Urinary bladder (tissue), 4 donors: ENCODE measurements at places on chromosomes 13 and 19. TPM values are rescaled to one million over a fixed set of nuclear protein-coding genes. Genes with fewer than 3 reads are reported as not detected.

AMER2 gene
- 1.3 TPM for total RNA-seq

ADGRE2 gene
- 0.90 TPM for total RNA-seq

PLEKHA4 gene
- total RNA-seq = 11.5 TPM

LRFN3 gene
- 1.9 TPM for total RNA-seq

OR4F17 gene
- not detected for total RNA-seq

SLC6A16 gene
- 0.26 TPM for total RNA-seq

MUC16 gene
- total RNA-seq = under 0.01 TPM

SMIM44 gene
- not detected for total RNA-seq

ABHD17A gene
- 41.9 TPM for total RNA-seq

CFAP97D2 gene
- total RNA-seq = not detected

EBI3 gene
- total RNA-seq = 0.32 TPM

TMEM86B gene
- 0.79 TPM for total RNA-seq

CACNA1A gene
- 1.7 TPM for total RNA-seq

CXCL17 gene
- 1.7 TPM for total RNA-seq

KCNRG gene
- 3.5 TPM for total RNA-seq

ZNF763 gene
- 6.1 TPM for total RNA-seq

RASL11A gene
- total RNA-seq = 8.8 TPM

RASIP1 gene
- total RNA-seq = 10.8 TPM

EMP3 gene
- 81.3 TPM for total RNA-seq

PRKD2 gene
- total RNA-seq = 12.1 TPM

F2RL3 gene
- 0.63 TPM for total RNA-seq

APC2 gene
- 1.2 TPM for total RNA-seq

SRRM5 gene
- not detected for total RNA-seq

TTC9B gene
- 0.21 TPM for total RNA-seq

TMEM59L gene
- total RNA-seq = 3.9 TPM

ZNF136 gene
- total RNA-seq = 24.7 TPM

SH2D3A gene
- 11.4 TPM for total RNA-seq

IL4I1 gene
- 0.58 TPM for total RNA-seq

NLRP4 gene
- not detected for total RNA-seq
